ENCODE measurements at places on chromosomes 7 and 10. TPM values are rescaled to one million over a fixed set of nuclear protein-coding genes. Genes with fewer than 3 reads are reported as not detected.

DNA sequence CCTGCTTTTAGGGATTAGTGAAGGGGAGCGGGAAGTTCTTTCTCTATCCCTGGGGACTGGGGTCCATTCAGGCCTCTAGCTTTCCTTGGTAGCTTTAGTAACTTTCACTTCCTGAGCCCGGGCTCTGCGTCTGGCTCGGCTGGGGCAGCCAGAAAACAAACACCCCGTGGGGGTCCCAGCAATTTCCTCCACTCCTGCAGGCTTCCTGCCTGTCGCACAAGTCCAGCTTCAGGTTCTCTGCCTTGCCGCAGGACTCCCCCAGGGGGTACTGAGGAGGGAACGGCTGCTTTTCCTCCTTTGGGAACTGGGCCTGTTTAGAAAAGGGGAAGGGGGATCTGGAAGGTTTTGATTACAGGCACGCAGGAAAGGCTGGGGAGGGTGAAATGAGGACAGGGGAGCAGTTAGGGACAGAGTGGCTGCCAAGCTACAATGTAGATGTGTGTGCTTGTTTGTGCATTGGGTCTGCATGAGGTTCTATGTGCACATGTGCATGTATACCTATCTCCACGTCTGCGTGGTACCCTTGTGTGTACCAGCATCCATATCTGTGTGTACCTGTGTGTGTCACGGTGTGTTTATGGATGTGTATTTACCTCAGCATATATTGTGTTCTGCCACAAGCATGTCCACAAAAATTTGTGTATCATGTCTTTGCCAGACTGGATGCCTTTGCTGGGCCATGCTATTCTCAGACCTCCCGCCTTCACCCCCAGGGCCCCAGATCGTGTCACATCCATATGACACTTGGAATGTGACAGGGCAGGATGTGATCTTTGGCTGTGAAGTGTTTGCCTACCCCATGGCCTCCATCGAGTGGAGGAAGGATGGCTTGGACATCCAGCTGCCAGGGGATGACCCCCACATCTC lies 2.0 kb downstream of the KAZALD1 start:
- DNase-seq, result no peak

GRCh38 chr10:102802920-102803534 lies 34.2 kb downstream of the CYP17A1 start:
- no peak for DNase-seq

The TMEM26 gene
- total RNA-seq, result not detected

DNA sequence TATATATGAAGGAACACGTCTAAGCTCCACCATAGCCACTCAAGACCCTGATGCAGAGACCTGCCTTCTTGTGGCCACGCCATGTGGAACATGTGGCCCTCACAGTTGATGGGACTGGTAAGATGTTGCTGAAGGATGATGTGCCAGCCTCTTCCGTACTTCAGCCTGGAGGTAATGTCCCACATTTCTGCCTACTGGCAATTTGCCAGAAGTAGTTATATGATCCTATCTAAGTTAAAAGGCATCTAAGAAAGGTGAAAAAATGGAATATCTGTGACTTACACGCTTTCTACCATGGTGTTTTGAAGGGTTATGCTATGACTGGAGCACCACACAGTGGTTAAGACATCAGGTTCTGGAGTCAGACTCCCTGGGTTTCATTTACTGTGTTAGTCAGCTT lies 948.7 kb upstream of the GHITM start:
- no peak for DNase-seq

DNA sequence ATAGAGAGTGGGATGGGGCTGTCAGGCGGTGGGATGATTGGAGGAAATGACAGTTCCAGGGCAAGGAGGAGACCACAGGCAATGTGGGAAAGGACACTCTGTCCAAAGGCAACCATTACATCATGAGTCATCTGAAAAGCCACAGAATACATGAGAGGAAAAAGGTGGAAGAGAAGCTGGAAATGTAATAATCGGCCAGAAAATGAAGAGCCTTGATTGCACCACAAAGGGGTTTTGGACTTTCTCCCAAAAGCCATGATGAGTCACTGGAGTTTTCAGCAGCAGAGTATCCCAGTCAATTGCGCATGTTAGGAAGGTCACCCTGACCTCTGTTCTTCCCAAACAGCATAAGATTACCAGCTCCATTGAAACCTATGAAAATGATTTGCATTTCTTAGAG lies 222.0 kb downstream of the LHFPL3 start:
- DNase-seq, result no peak

- DNase-seq, result no peak
Observed at GRCh38 chr7:105978035-105978434, 15.0 kb downstream of the CDHR3 start.

GRCh38 chr7:115533785-115534184 lies 496.8 kb downstream of the TFEC start:
- DNase-seq, result no peak

DNA sequence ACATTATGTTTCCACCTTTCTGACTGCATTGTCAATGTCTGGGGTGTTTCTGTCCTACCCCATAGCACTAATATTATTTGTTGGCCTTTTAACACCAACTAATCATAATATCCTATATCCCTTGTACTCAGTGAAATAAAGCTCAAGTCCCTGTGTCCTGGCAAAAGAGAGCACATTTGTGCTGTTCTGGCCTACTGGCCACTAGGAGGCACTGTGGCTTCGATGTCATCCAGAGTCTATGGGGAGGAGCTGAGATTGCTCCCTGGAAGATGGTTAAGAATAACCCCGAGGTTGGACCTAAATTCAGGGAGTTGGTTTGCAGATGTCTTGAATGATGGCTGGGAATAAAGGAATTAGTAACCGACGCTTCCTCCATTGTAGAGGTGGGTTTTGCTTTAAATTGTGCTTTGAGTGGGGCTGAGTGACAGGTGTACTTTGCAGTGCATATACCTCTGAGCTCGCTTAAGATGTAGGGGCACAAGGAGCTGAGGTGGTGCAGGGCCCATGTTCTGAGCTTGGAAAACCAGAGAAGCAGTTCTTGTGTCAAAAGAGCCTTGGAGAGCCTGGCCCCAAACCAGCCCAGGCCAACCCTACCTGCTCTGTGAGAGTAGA lies 191.2 kb upstream of the PRSS1 start:
- no peak for DNase-seq

DNA sequence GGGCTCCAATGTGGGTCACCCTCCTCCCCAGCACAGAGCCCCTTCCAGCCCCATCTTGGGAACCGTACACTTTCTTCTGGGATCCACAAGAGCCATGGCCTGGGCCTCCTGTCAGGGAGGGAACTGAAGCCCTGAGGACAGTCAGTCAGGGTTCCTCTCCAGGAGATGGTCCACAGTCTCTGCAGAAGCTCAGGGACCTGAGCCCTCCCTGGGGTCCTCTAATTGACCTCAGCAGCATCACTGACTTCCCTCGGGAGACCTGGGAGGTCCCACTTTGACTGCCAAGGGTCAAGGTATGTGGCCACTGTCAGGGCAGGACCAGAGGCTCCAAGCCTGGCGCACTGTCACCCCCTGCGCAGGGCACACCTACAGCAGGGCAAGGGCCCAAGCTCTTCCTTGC lies 32.3 kb downstream of the NOD1 start:
- DNase-seq, result no peak

The SDK1 gene
- total RNA-seq, result 6.6 TPM

DNA sequence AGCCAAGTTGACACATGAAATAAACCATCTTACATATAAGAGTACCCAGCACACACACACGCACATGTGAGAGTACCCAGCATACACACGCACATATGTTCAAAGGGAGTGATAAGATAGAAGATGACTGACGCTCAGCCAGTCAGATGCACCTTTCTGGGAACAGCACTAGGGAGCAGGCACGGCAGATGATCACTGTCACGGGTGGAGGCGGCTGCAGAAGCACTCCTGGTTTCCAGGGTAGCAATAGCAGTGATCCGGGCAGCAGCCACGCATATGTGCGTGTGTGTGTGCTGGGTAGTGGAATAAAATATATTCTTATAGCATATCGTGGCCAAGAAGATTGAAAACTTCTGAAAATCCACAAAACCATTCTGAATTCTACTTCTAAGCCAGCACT lies 85.8 kb upstream of the NAMPT start:
- no peak for DNase-seq

The CHN2 gene
- 2.6 TPM for total RNA-seq

The GIMAP4 gene
- 4.6 TPM for total RNA-seq

The CAV2 gene
- 47.3 TPM for total RNA-seq

- DNase-seq, result no peak
Observed at GRCh38 chr7:94971051-94971867, 63.9 kb downstream of the PPP1R9A start.

DNA sequence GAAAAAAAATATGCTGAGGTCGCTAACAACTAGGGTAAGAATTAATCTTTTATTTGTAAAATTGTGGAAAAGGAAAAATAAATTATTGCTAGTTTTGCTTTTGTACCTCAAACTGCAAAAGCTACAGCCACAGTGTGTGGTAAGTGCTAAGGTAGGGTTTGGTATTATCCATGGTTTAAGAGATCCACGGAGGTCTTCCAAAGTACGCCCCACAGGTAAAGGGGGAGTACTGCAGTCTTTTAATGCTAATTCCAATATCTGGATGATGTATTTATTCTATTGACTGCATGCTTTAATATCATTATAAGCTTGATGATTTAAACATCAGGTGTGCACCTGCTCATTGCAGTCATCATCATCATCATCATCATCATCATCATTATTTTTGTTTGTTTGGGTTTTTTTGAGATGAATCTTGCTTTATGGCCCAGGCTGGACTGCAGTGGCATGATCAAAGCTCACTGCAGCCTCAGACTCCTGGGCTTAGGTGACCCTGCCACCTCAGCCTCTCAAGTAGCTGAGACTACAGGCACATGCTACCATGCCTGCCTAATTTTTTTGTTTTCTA lies 38.4 kb upstream of the BMS1 start:
- DNase-seq, result no peak

GRCh38 chr7:152674860-152675758 lies 832 bp downstream of the XRCC2 start:
- no peak for DNase-seq

The LDB3 gene
- 0.46 TPM for total RNA-seq

GRCh38 chr7:2479276-2480069 lies 3.3 kb upstream of the GRIFIN start:
- DNase-seq, result no peak

GRCh38 chr7:150940431-150941102 lies 37.6 kb downstream of the KCNH2 start:
- peak; percentile 72 for DNase-seq

The POR gene
- 94.9 TPM for total RNA-seq

The RSPH10B gene
- 0.19 TPM for total RNA-seq

DNA sequence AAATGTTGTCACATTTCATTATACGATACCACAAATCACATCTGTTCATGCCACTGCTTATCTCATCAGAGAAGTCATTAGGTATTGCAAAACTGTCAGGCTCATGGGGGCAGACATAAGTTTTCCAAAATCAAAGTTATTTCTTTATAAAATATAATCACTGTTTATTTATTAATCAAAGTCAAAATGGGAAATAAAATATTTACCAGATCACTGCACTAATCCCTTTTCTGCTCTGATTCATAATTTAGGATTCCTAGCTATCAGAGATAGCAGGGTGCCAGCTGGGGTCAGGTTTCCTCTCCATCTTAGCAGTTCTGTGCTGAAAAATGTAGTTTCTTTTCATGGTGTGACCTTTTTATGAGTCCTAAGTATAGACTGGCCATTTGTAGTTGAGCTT lies 117.7 kb upstream of the LANCL2 start:
- DNase-seq, result peak; percentile 23

The GFRA1 gene
- total RNA-seq, result 6.2 TPM

The CYP2E1 gene
- 22.3 TPM for total RNA-seq

The GRID2IP gene
- total RNA-seq, result 0.49 TPM

DNA sequence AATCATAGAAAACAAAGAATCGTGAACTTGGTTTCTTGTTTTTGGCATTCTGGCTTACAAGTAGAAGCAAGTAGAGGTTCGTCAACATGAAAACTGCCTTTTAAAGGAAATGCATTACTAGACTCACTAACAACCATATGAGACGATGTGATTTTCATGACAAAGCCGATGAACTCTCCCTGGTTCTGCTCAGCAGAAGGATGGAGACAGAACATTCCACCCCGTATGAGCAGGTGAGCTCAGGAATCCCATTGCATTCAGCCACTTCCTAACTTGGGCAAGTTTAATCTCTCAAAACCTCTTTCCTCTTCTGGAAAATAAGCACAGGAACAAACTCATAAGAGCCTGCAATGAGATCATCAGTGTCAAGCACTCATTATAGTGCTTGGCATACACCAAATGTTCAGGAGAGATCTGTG lies 57.4 kb upstream of the SVIL start:
- DNase-seq, result no peak

DNA sequence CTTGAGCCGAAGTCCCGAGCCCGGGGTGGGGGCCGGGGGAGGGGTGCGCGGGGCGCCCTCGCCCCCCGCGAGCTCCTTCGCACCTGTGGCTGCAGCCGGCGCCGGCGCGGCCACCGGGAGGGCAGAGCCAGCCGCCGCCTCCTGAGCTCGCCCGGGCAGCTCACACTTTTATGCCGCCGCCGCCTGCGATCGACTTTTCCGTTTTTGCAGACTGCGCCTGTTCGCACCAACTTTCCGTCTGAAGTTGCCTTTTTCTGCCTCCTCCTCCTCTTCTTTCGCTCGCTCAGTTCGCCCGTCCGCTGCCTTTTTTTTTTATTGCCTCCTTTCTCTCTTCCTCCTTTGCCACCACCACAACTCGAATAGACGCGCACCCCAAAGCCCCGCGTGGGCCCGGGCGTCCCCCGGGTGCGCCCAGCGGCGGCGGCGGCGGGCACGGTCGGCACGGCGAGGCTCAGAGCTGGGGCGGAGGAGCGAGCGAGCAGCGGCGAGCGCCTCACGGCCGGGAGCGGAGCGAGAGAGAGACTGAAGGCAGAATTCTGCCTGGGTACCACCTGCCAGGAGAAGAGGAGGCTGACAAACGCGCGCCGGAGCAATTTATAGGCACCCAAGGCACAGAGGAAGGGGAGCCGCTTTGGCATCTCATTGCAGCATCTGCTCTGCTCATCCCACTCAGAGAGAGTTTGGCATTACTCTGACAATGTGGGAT lies at the start of gene C1QL3:
Gene C1QL3, minus strand, starts transcription at position 569 of the 706 bp plus-strand sequence. CDS start 814 bp downstream, outside the sequence.
- DNase-seq, result no peak

- DNase-seq, result no peak
Observed at GRCh38 chr7:46290374-46291049, 369.4 kb upstream of the IGFBP3 start.

DNA sequence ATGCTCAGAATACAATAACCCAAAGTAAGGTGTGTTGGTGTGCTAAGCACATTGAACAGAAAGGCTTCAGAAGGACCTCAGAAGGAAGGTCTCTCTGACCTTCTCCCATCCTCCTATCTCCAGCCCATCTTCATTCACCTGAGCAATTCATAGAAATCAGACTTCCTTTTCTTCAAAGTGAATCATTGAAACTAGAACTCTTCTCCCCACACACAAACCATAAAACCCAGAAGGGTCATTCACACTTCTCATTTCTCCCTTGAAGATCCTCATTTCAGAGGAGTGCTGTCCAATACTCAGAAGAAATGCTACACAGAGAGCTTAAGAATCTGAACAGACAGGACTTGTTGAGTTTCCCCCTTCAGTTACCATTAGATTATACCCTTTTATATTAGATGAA lies 89.5 kb downstream of the VWDE start:
- DNase-seq, result no peak
